ENCODE measurements at places on chromosomes 2 and 18.

GRCh38 chr2:217412277-217412676 lies 552.4 kb upstream of the TNP1 start:
- no peak for DNase-seq

DNA sequence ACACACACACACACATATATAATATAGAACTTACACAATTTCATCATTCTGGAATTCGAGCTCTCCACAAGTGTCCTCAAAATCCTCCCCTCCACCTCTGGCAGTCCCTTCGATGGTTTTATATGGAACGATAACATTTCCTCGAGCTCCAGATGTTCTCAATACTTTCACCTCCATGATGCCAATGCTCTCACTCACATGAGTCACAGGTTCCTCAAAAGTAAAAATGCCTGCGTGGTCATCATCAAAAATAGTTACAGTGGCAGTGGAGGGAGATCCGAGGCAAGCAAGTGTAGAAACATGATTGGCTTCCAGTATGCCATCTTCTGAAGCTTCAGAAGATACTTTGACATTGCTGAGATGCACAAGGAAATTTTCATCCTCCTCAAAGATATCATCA lies 23.5 kb downstream of the SLC8A1 start:
- DNase-seq: no peak

- no peak for DNase-seq
Observed at GRCh38 chr2:218895759-218896500, 15.3 kb downstream of the WNT10A start.

GRCh38 chr2:20357638-20358389 lies 7.2 kb upstream of the PUM2 start:
- no peak for DNase-seq

GRCh38 chr18:25080211-25080610 lies 271.8 kb downstream of the ZNF521 start:
- DNase-seq: no peak

DNA sequence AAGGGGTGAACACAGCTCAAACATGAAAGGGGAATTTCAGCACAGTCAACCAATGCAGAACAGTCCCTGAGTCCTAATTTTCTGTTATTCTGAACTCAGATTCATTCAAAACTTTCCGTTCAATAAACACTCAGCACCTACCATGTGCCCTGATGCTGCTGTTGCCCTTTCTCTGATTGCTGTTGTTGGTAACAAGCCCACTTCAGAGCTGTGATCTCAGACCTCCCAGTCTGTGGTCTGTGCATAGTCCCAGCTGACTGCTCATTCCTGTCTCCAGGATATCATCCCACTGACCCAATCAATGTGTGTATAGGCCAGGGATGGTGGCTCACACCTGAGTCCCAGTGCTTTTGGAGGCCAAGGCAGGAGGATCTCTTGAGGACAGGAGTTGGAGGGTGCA lies 82.7 kb upstream of the SLC35G4 start:
- no peak for DNase-seq

DNA sequence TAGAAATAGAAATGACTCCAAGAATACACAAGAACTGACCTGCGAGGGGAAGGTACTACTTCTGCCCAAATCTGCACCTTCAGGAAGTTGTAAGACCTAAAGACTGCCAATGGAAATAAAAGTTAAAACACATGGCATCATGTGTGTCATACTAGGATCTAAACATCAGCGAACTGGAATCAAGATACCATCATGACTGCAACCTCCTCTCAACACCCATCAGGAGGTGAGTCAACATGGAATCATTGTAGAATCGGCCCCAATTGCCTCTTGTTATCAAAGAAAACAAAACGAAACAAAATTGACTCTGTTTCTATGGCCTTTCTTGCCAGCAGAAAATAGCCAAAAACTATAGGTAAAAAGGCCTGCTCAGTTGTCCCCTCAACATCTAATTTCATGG lies 15.1 kb downstream of the RDH14 start:
- no peak for DNase-seq

GRCh38 chr2:134167015-134167414 lies 86.9 kb upstream of the MGAT5 start:
- DNase-seq: no peak

GRCh38 chr18:58640428-58640805 lies 11.5 kb upstream of the ALPK2 start:
- no peak for DNase-seq

GRCh38 chr2:176399074-176399598 lies 129.9 kb downstream of the MTX2 start:
- no peak for DNase-seq

Measured in T-helper 2 cell (primary cell).